Nephron progenitor cell (in vitro differentiated cells): ENCODE measurements at places on chromosomes 3 and 15.
A peak's percentile ranks its signal among the peaks of the same experiment; 100 is the strongest.

DNA sequence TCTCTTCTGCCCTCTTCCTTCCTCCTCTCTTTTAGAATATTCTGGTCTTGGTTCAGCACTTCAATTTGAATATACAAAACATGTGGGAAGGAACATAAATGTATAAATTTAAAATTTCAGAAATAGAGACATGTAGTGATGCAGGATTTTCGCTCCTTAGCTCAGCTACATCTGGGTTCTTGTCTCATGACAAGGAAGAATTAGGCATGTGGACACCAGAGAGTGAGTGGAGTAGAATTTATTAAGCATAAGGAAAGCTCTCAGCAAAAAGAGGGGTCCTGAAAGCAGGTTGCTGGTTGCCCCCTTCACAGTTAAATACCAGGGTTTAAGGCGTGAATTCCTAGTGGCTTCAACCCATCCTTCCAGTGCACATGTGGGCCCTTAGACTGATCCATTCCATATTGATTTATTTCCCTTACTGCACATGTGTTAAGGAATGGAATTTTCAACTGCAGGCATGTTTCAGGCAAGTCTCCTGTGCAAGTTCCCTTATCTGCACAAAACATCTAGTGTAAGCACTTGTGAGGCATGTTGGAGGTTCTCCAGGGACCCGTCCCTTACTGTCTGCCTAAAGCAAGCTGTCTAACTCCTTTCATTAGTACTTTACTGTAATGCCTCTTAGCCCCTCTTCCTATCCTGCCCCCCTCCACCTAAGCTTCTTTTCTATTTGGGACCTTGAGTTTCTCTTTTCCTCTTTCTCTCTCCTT, 133.2 kb upstream of the STRIT1 start:
- no peak for DNase-seq

GRCh38 chr3:192382861-192383260, 344.5 kb downstream of the FGF12 start:
- no peak for DNase-seq

- peak; percentile 83 for DNase-seq
These were observed 16.1 kb upstream of the CACNA2D2 start for GRCh38 chr3:50519471-50520089.

GRCh38 chr3:32577581-32578556, 7.2 kb upstream of the DYNC1LI1 start:
- DNase-seq: no peak

GRCh38 chr15:90879730-90880366, 4.5 kb upstream of the FES start:
- no peak for DNase-seq

- no peak for DNase-seq
These were observed 564.5 kb upstream of the ADAMTS9 start for GRCh38 chr3:65252266-65252665.

DNA sequence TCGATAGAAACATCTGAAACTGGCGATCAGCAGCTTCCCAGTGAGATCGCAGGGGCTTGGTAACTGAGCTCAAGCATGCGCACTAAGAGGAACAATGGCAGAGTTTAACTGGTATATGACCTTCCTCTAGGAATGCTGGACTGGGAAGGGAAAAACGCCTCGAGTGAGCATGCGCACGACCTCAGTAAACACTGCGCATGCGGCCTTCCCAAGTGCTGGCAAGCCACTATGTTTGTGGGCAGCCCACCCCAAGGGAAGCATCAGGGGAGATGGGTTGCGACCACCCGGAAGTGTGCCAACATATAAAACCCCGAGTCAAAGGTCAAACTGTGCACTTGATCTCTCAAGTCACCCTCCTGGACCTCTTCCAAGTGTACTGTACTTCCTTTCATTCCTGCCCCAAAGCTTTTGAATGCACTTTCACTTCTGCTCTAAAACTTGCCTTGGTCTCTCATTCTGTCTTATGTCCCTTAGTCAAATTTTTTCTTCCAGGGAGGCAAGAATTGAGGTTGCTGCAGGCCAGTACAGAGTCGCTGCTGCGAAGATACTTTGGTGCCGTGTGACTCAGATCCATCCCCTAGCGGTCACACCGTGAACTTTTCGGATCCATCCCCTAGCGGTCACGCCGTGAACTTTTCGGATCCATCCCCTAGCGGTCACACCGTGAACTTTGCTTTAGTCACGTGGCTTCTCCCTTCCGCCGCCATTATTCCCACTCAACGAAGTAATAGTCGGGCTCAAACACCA, 243.3 kb downstream of the FAM43A start:
- DNase-seq: peak; percentile 34

- no peak for DNase-seq
These were observed 24.6 kb downstream of the GORASP1 start for GRCh38 chr3:39082666-39083313.

DNA sequence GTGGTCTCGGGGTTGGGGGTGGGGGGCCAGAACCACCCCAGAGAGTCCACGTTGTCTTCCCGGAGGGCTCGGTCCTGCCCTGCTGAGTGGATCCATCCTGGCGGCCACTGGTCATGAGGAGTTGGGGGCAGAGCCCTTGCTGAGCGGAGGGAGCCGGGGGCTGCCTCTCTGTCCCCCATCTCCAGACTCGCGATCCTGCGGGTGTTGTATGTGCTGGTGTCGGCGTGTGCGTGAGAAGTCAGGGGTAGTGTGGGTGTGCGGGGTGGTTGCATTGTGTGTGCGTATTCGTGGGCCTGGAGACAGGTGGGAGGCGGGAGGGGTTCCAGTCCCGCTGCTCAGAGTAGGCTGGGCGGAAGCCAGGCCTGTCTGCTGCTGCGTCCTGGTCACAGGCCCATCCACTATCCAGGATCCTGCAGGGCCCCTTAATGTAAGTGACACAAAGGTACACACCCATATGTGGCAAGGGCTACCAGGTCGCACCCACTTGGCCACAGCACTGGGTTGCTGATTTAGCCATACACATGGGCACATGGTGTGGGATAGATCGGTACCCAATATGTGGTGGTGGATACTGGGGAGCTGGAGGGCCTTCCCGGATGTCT, 30.7 kb downstream of the NBEAL2 start:
- DNase-seq: no peak

DNA sequence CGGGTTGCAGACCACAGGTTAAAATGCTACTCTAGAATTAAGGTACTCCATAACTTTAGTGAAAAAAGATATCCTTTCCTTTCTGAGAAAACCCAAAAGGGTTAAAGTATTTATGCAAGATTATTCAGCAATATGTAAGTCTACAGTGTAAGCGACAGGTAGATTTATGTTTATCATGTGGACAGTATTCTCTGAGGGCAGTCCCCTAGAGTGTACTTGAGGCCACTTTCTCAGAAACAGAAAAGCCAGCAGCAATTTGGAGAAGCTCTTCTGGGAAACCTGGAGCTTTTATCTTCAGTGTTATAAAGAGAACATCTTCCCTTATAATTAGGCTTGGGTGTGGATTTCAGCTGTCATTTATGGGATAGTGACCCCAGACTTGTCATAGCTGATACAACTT, 8.9 kb downstream of the ST3GAL6 start:
- DNase-seq: no peak

DNA sequence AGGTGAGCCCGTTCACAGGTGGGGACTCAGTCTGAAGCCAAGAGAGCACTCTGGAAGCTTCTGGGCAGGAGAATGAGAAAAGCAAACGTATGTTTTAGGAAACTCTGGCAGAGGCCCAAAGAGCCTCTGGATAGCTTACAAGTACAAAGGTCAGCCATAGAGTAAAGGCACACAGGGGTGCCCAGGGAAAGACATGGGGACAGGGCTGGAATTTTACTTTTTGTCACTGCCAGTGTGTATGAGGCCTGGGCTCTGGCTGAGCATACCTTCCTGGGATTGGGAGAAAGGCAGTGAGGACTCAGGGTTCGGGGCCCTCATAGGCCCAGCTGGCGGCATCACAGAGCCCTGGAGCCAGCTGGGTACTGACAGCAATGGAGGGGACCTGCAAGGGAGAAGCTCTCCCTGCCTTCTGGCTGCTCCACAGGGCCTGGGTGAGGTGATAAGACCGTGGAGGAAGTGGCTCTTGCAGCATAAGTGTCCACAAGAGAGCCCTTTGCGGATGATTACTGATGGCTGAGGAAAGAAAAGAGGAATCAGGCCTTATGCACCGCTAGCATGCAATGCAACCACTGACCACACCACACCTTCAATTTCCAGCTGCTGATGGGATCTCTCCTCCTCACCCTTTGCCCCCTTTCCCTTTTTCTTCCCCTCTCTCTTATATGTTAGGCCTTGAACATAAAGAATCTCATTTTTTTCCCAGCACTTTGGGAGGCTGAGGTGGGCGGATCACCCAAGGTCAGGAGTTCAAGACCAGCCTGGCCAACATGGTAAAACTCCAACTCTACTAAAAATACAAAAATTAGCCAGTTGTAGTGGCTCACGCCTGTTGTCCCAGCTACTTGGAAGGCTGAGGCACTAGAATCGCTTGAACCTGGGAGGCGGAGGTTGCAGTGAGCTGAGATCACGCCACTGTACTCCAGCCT, 25.1 kb upstream of the BCL2L10 start:
- no peak for DNase-seq

DNA sequence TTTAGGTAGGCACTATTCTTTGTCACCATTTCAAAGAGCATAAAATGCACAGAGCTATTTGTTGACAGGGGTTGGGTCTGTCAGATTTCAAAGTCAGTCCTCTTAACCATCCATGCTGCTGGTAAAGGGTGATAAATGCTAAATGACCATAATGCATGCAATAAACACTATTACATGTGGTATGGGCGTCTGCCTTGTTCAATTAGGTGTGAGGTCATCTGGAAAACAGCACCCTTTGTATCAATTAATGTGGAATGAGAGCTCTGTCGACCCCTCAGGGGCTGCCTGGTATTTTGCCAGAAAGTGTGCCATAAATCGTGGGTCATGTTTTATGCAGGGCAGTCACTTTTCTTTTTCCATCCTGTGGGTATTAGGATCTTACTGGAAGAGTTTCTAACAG, 235.6 kb downstream of the SV2B start:
- no peak for DNase-seq

DNA sequence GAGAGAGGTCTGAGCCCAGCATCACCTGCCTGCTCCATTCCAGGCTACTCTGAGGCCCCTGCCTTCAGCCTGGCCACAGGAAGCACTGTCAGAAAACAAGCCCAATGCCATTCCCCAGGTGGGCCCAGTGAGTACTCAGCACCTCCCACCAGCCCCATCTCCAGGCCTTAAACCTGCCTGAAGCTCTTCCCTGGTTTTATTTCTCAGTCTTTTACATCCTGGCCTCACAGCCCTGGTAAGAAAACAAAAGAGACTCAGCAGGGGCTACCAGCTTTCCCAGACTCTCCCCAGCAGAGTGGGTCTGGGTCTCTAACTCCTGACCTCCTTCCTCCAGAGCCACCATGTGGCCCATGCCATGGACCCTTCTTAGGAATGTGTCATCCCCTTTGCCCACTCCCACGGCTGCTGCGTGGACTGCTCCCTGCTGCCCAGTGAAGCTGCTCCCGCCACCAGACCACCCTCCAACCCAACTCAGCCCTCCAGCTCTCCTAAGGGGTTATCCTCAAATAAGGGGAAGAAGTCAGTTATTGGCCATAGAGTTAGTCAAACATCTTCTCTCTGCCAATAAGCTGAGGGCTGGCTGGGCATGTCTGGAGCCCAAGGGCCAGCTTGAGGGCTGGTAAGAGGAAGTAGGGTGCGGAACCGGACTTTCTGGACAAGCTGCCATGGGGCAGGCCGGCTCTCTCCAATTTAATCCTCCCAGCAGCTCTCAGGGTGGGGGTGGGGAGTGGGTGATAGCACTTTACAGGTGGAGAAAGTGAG, 116.7 kb upstream of the LINGO1 start:
- DNase-seq: no peak

- no peak for DNase-seq
These were observed 18.7 kb downstream of the TNFAIP8L3 start for GRCh38 chr15:51075826-51076523.

GRCh38 chr3:45596290-45596791, 1.8 kb downstream of the LIMD1 start:
- DNase-seq: no peak

GRCh38 chr15:40108061-40108854, 421 bp downstream of the BMF start:
- peak; percentile 37 for DNase-seq

GRCh38 chr15:25892126-25892525, 29.0 kb upstream of the ATP10A start:
- no peak for DNase-seq

DNA sequence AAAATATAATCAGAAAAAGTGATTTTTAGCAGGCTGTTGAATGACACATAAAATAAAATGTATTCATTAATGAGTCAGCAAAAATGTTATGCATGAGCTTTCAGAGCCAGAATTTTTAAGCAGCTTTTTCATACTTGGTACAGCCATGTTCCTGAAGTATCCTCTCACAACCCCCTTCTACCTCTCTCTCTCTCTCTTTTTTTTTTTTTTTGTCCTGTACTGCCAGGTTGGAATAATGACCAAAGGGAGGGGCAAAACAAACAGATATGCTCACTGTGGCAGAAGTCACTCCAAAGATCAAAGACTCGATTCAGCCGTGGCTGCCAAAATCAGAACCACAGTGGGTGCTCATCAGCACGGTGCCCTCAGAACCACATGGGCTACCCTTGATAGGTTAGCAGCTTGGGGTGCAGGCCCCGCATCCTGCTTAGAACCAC, 383.0 kb downstream of the ZBTB20 start:
- DNase-seq: no peak

- DNase-seq: no peak
These were observed 62.2 kb upstream of the SEC61A1 start for GRCh38 chr3:127990051-127990450.

DNA sequence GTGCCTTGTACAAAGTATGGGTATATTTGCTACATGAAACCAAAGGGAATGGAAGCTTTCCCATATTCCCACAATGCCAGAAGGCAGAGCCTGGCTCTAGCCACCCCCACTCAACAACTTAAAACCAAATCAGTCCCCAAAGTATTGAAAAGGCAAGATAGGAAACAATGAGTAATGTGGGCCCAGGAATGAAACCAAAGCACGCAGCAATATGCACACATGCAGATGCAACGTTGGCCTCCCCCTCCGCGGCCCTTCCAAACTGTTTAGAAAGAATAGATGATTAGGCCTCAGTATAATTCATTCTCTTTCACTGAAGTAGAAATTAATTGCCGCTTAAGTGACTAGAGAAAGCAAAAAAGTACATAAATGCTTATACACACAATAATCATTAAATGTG, 59.1 kb downstream of the THRB start:
- DNase-seq: no peak

DNA sequence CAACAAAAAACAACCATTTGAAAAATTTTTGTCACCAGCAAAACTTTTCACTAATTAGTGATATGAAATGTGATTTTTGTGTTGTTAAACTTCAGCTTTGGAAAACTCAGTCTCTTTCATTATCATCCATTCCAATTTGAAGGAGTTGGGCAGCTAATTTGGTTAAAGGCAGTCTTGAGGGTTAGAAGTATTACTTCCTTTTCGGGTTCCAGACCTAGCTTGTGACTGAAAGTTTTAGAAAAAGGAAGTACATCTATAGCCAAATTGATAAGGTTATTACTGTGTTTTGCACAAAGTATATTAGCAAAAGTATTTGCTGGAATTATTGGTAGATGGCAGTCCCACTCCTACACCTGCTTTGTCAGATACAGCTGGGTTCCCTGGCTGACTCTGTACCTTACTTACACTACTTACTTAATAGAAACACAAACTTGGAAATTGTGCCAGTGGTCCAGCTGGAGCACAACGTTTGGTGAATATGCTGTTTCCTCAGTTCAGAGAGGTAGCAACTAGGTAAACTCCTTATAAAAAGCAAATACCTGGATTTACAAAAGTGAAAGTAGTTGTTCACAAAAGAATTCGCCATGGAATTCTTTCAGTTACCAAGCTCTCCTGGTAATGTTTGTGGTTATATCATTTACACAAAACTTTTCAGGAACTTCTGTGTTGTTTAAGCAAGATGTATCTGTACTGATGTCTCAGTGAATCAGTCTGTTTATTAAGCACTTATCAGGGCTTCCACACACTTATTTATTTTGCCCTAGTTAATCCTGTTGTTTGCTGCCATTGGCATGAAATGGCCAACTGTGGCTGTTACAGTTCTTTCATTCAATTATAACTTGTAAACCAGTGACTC, 31.6 kb downstream of the TIPARP start:
- no peak for DNase-seq
